ENCODE measurements at places on chromosomes 13 and 19. TPM values are rescaled to one million over a fixed set of nuclear protein-coding genes. Genes with fewer than 3 reads are reported as not detected.

DNA sequence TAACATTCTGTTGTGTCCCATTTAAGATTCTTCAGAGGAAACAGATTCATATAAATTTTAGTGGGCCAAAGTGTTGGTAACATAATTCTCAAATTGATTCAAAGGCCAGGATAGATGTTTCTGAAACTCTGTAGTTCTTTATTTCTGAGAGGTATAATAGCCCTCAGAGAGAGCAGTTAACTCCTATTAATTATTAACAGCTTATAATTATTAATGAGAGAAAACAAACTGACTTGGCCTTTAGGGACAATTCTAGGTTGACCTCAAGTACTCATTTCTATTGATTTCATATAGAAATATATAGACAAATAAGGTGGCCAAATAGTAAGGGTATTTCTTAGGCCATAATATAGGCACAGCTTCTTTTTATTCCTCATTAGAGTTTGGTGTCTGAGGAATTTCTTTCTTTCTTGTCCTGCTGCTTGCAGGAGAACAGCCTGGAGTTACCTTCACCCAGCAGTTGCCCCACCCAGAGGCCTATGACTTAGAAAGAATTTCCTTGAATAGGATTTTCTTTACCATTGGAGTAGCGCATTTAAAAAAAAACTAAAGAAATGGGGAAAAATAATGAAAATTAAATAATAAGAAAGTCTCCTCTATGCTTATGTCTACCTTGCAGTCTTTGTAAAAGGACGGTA is 1430.1 kb upstream of the SPRY2 start:
- DNase-seq, result no peak

GRCh38 chr19:38661996-38662395 is 14.5 kb downstream of the ACTN4 start:
- DNase-seq, result peak; percentile 69

DNA sequence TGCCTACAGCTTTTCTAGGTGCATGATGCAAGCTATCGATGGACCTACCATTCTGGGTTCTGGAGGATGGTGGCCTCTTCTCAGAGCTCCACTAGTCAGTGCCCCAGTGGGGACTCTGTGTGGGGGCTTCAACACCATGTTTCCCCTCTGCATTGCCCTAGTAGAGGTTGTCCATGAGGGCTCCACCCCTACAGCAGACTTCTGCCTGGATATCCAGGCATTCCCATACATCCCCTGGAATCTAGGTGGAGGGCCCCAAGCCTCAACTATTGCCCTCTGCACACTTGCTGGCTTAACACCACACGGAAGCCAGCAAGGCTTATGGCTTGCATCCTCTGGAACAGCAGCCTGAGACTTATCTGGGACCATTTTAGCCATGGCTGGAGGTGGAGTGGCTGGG is 1299.9 kb upstream of the MIR17HG start:
- DNase-seq, result no peak

- DNase-seq, result no peak
These were observed 302.6 kb downstream of the COG6 start for GRCh38 chr13:39957868-39958677.

DNA sequence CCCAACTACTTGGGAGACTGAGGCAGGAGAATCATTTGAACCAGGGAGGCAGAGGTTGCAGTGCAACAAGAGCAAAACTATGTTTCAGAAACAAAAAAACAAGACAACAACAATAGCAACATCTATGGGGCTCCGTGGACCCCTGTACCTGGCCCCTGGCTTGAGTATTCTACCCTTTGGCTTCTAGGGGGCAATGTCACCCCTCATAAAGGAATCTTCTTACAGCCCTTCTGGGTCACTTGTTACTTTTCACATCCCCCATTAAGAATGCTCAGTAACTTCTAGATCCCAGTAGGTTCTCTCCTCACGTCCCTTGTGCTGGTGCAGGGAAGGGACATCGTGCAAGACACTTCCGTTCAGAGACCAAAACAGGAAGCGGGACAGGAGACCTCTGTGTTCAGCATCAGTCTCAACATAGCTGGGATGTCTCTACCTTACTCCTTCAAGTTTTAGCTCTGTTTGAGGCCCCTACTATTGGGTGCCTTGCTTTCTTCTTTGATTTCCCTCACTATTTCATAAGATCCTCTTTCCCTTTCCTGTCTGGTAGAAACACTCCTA is 218.1 kb upstream of the ARGLU1 start:
- DNase-seq, result no peak

RXFP2 gene
- not detected for total RNA-seq

DNA sequence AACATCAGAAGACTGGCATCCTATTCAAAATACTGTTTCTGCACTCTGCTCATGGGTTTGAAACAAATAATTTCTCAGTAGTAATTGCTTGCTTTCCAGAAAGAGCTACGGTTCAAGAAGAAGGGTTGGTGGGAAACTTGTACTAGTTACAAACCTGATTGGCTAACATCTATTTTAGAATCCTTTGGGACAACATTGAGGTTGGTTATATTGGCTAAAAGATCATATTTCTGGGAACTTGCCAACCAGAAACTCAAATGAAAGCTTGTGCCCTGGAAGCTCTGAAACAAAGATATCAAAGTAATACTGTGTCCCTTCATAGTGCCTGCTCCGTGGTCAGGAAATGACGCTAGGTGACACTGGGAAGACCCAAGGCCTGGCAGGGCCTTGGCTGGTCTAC is 141.7 kb downstream of the LACC1 start:
- no peak for DNase-seq

GPR18 gene
- not detected for total RNA-seq

DNA sequence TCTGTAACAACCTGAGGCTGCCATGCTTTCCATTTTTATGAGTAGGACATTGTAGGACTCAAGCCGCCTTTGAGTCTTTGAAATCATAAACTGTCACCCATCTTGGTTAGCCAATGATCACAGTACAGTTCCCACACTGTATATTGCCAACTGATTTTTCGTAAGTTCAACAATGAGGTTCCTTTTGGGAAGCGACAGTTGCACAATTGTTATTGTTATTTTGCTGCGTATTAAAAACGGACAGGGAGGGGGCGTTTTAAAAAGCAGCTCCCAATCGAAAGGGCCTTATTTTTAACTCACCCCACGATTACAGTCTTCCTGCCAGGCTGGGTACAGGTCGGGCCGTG is 601 bp downstream of the SLC46A3 start:
- DNase-seq, result no peak

DNA sequence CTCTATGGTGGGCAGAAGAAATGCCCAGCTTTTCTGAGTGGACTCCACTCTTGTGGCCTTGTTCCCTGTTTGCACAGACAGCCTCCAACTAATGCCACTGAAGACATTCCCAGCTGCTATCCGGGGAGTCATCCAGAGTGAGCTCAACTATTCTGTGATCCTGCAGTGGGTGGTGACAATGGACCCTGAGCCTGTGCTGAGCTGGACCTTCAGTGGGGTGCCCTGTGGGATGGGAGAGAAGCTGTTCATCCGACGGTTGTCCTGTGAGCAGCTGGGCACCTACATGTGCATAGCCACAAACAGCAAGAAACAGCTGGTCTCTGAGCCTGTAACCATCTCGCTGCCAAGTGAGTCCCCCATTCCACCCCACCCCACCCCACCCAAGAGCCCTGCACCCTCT is 10.3 kb downstream of the IGSF23 start:
- DNase-seq, result no peak

CACTIN gene
- 18.3 TPM for total RNA-seq

FXYD3 gene
- total RNA-seq, result 235 TPM

DNA sequence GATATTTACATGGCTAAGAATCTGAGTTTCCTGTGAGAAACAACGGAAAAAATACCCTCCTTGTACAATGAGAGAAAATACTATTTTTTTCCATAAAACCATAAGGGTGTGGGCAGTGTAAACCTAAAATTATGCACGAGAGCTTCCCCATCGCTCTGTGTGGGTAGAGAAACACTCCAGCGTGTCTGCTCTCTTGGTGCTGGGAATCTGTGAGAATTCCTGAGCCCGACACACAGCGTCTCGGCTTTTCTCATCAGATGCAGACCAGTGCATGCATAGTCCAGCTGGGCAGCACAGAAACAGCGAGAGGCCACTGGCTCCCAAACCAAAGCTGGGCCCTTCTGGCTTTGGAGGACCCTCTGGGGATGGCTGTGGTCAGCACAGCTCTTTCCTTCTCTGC is 12.0 kb downstream of the PLPP2 start:
- DNase-seq, result no peak

DNA sequence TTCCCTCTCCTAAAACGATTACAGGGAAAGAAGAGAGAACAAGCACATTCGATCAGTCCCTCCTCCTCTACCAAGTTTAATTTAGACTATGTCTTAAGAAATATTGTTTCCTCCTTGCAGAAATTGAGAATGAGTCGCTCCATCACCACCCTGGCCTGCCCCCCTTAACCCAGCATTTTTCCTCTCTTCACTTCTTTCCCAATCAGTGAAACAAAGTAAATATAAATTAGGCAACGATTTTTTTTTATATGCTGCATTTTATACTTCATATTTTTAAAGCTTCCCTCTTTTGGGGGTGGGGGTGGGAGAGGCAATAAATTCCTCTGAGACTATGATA is 300.0 kb downstream of the SPRY2 start:
- DNase-seq, result no peak

- DNase-seq, result no peak
These were observed 38.1 kb upstream of the RGCC start for GRCh38 chr13:41419206-41419605.

- DNase-seq, result no peak
These were observed 179.8 kb upstream of the UBL3 start for GRCh38 chr13:30030141-30030750.

- no peak for DNase-seq
These were observed 106.3 kb downstream of the FGF9 start for GRCh38 chr13:21777166-21777565.

GRCh38 chr19:46978171-46978869 is 41.3 kb upstream of the NPAS1 start:
- DNase-seq, result no peak

TSSK6 gene
- 0.87 TPM for total RNA-seq

TEX29 gene
- total RNA-seq, result not detected

DNA sequence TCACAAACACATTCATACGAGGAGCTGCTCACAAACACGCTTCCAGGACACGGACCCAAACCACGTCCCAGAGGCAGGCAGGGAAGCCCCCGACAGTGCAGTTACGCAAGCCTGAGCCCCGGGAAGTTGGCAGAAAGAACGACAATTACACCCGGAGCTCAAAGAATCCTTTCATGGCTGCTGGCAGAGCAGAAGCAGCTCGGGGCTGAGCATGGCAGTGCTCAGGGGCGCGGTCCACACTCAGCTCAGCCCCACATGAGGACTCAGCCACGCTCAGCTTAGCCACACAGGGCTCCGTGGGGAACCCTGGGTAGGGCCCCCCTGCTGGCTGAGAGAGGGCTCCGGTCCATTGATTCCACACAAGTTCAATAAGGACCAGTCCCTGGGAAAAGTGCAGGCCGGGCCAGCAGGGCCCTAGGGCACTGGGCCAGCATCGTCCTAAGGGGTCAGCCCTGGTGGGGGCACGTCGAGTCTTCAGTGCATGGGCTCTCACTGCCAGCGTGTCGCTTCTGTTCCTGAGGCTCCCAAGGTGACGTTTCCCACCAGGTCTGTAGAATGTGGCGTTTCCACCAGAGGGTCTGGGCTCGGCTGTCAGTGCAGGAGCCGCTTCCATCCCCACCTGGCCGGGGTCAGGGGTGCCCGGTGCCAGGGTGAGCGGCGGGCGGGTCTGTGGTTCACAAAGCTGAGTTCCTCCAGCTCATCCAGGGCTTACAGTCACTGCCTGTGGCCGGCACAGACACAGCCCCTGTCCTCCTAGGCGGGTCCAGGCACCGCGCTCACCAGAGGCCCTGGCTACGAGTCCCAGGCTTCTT is 23.1 kb downstream of the GAS6 start:
- DNase-seq, result no peak

- no peak for DNase-seq
These were observed 841 bp upstream of the ZNF223 start for GRCh38 chr19:44050740-44051649.

LCP1 gene
- 30.6 TPM for total RNA-seq

DNA sequence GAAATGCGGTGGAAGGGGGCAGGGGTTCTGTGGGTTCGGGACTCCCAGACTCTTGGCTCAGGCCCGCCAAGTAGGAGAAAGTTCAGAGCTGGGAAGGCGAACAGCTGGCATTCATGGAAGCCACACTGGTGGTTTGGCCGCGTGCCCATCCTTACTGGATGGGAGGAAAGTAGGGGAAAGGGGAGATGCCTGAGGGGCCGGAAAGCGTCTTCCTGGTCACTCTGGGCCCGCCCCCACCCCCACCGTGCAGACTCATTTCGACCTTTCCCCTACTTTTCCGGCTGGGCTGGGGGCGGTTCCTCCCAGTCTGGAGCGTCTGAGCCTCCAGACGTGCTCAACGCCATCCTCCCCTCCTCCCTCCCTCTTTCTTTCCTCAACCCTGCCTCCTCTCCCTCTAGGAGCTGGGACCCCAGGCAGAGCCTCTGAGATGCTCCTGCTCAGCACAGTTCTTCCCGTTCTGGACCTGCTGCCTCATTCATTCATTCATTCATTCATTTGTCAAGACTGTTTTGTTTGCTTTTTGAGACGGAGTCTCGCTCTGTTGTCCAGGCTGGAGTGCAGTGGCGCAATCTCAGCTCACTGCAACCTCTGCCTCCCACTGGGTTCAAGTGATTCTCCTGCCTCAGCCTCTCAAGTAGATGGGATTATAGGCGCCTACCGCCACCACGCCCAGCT is 3.5 kb downstream of the ANGPTL4 start:
- DNase-seq, result peak; percentile 92

Data from hepatocyte (in vitro differentiated cells).